HT-29 (cell line): ENCODE measurements at places on chromosomes 3 and 15.

- DNase-seq, result no peak
These were observed 162.5 kb downstream of the GAP43 start for GRCh38 chr3:115785782-115786181.

GRCh38 chr3:14570089-14570488 is 29.9 kb upstream of the GRIP2 start:
- DNase-seq, result no peak

DNA sequence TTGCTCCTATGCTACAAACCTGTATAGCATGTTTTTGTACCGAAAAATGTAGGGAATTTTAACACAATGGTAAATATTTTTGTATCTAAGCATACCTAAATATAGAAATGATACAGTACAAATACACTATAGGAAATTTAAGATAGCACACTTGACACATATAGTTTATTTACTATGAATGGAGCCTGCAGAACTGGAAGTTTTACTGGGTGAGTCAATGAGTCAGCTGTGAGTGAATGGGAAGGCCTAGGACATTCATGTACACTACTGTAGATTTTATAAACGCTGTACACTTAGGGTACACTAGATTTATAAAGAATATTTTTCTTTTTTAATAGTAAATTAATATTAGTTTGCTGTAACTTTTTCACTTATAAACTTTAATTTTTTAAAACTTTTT is 707.7 kb upstream of the EPHA6 start:
- no peak for DNase-seq

GRCh38 chr15:29440541-29440940 is 170.9 kb upstream of the NSMCE3 start:
- no peak for DNase-seq

- no peak for DNase-seq
These were observed 16.6 kb downstream of the EAF1 start for GRCh38 chr3:15443826-15444524.

DNA sequence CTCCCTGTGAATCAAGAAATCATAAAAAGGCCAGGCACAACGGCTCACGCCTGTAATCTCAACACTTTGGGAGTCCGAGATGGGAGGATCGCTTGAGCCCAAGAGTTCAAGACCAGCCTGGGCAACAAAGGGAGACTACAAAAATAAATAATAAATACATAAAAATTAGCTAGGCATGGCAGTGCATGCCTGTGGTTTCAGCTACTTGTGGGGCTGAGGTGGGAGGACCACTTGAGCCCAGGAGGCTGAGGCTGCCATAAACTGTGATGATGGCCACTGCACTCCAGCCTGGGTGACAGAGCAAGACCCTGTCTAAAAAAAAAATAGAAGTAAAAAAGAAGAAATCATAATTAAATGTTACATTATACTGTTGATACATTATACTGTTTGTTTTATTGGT is 28.0 kb upstream of the DCUN1D1 start:
- DNase-seq, result no peak

- no peak for DNase-seq
These were observed 3.3 kb upstream of the SLC38A3 start for GRCh38 chr3:50201573-50202315.

DNA sequence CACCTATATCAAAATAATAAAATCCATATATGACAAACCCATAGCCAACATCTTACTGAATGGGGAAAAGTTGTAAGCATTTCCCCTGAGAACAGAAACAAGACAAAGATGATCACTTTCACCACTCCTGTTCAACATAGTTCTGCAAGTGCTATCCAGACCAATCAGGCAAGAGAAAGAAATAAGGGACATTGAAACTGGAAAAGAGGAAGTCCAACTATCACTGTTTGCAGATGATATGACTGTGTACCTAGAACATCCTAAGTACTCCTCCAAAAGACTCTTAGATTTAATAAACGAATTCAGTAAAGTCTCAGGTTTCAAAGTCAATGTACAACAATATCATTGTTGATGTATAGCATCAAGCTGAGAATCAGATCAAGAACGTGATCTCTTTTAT is 35.6 kb upstream of the FGF7 start:
- DNase-seq, result no peak

GRCh38 chr3:26588931-26589330 is 33.6 kb upstream of the LRRC3B start:
- no peak for DNase-seq

DNA sequence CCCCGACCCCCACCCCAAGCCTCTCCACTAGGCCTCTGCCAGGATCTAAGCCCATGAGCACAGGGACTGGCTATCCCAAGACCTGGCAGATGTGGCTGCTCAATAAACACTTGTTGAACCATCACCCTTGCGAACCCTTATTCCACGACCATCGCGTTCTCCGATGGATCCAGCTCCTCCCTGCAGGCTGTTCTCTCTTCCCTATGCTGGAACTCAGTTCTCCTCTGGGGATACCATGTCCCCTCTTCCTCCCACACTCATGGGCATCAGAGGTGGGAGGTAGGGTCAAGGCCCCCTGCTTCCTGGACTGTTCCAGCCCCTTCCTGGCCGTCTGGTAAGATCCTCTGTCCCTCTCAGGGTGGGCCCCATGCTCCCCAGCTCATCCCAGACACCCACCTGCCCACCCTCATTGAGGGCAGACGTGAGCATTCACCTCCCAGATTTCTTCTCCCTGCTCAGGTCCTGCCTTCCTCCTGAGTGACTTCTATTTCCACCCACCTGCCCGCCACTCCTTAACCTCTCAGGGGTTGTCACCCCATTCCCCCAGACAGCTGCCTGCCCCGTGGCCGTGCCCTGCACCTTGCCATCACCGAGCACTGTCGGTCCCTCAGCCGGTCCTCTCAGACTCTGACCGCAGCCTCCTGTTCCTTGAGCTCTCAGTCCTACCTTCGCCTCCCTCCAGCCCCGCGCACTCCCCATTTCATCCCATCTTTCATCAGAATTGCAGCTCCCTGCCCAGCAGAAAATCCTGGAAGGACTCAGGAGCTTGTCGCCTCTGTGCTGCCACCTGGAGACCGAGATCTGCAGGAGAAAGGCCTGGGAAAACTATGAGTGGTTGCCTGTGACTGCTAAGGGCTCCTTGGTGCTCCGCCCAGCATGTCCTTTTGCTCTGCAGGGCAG is 42.0 kb downstream of the PML start:
- peak; percentile 88 for DNase-seq

- DNase-seq, result no peak
These were observed at the start of gene SAMMSON for GRCh38 chr3:69999140-70000027. SAMMSON (plus strand) TSS chr3:69999733.

- DNase-seq, result no peak
These were observed 38.6 kb downstream of the MGLL start for GRCh38 chr3:127783642-127784160.

GRCh38 chr15:96350934-96351724 is 20.6 kb downstream of the NR2F2 start:
- DNase-seq, result no peak

GRCh38 chr3:12148183-12148940 is 10.3 kb downstream of the TIMP4 start:
- DNase-seq, result no peak

GRCh38 chr15:69704229-69704628 is 251.6 kb downstream of the RPLP1 start:
- DNase-seq, result no peak

- DNase-seq, result no peak
These were observed 1.3 kb downstream of the SCN5A start for GRCh38 chr3:38648024-38648658.

GRCh38 chr3:9111866-9112265 is 137.6 kb downstream of the SRGAP3 start:
- no peak for DNase-seq

GRCh38 chr15:83927704-83928391 is 273.9 kb downstream of the ADAMTSL3 start:
- no peak for DNase-seq

- no peak for DNase-seq
These were observed 3.6 kb downstream of the WWTR1 start for GRCh38 chr3:149654188-149654601.

GRCh38 chr15:35244227-35244626 is 159.1 kb upstream of the NANOGP8 start:
- no peak for DNase-seq

GRCh38 chr15:34861214-34861613 is 65.9 kb upstream of the ACTC1 start:
- DNase-seq, result no peak

DNA sequence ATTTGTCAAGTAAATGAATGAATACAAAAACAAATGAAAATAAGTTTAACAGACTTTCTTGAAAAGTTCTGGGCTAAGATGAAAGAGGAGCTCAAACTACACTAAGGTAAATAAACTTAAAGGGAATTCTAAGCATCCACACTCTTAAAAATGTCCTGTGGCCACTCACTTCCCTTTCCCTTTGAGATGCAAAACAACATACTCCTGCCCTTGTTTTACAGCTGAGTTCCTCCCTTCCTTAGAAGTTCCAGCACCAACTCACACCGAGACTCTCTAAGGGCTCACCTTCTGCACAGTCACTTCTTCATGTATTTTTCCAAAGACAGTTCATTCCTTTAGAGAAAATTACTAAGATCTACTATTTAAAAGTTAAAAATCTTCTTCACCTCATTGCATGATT is 123.3 kb upstream of the CMC1 start:
- DNase-seq, result no peak

DNA sequence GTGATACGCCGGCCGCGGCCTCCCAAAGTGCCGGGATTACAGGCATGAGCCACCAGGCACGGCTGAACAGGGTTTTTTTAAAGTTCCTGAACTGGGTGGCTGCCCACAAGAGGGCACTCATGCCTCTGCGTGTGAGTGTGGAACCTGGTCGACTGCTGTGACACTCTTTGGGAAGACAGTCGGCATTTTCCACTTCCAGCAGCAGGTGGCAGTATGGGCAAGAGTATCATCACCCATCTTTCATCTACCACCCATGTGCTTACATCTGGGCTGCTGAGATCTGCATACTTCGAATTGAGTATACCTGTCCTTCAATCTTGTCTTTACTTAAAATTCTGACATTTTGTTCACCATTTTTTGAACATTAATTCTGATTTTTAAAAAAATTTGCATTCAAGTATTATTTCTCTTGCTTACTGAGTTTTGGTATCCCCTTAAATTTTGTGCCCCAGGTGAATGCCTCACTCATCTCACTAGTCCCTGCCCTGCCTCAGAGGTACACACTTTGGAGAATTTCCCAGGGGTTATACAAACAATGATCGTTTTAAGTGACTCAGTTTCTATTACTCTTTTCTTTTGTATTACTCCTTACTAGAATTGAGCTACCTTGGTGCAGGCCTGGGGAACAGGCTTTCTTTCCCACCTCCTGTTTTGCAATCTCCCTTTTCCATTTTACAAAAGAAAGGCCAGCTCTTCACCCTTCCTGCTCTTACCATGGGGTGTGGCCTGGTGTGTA is 11.8 kb downstream of the CLEC3B start:
- DNase-seq, result peak; percentile 94
